Myometrial cell (primary cell): ENCODE measurements at places on chromosomes 7 and 10. TPM values are rescaled to one million over a fixed set of nuclear protein-coding genes. Genes with fewer than 3 reads are reported as not detected.

The WNT16 gene
- under 0.01 TPM in 1 of 2 replicates, not detected in the other for total RNA-seq

The COBL gene
- not detected in 2 replicates for total RNA-seq

The EXOC4 gene
- total RNA-seq = 41.6 and 46.4 TPM in 2 replicates

The PTPRN2 gene
- 0.58 and 1.1 TPM in 2 replicates for total RNA-seq

The SPDYE5 gene
- not detected in 2 replicates for total RNA-seq
